ENCODE measurements at places on chromosomes 7 and 10. TPM values are rescaled to one million over a fixed set of nuclear protein-coding genes. Genes with fewer than 3 reads are reported as not detected.

Gene ANKRD30A
- not detected for total RNA-seq

Gene RALA
- 32.7 TPM for total RNA-seq

Gene ATOH7
- total RNA-seq, result not detected

Gene IL2RA
- 0.47 TPM for total RNA-seq

Gene UCMA
- total RNA-seq, result not detected

Gene CLDN4
- total RNA-seq, result not detected

Gene VIM
- 404 TPM for total RNA-seq

DNA sequence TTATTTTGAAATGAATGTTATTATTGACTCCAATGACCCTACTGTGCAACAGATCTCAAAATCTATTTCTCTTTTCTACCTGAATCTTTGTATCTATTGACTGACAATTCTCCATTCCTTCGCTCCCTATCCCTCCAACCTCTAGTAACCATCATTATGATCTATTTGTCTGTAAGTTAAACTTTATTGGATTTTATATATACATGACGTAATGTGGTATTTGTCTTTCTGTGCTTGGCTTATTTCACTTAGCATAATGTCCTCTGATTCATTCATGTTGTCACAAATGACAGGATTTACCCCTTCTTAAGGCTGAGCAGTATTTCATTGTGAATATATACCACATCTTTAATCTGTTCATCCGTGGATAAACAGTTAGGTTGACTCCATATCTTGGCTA, 200.4 kb upstream of the SORCS1 start:
- no peak for DNase-seq

GRCh38 chr7:135712182-135712782, 15.7 kb downstream of the SLC13A4 start:
- DNase-seq, result no peak

DNA sequence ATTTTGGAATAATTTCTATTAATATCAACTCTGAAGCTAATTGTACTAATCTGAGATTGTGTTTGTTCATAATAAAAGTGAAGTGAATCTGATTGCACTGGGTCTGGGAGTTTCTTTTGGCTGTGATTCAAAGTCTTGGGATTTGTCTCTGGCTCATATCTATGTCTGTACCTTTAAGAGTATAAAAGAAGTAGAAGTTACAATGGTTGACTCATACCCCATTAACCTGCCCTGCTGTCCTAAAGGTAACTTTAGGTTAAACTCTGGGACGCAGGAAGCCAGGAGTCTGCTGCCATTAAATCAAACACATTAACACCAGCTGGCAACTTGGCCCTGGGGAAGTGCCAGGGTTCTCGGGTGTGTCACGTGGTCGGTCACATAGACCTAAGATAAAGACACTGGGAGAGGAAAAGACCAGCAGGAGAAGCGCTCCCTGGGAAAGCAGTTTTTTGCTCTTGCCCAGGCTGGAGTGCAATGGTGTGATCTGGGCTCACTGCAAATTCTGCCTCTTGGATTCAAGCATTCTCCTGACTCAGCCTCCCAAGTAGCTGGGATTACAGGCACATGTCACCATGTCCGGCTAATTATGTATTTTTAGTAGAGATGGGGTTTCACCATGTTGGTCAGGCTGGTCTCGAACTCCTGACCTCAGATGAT, 17.8 kb downstream of the SCD start:
- DNase-seq, result peak; percentile 79

DNA sequence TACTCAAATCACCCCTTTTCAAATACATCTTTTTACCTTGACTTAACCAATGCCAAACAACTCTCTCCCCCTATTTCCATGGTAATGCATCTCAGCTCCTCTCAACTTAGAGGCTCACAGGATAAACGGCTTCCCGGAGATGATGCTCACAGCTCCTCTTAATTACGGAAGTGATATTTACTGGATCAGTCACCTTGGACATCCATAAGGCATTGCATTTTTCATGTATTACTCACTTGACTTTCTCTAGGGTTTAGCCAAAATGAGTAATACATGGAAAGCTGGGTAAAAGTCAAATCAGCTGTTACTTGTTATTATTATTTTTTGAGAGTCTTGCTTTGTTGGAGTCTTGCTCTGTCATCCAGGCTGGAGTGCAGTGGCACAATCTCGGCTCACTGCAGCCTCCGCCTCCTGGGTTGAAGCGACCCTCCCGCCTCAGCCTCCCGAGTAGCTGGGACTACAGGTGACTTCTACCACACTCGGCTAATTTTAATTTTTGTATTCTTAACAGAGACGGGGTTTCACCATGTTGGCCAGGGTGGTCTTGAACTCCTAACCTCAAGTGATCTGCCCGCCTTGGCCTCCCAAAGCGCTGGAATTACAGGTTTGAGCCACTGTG, 73.3 kb upstream of the RHEB start:
- DNase-seq, result no peak

GRCh38 chr10:10871352-10871751, 146.3 kb upstream of the CELF2 start:
- DNase-seq, result no peak

DNA sequence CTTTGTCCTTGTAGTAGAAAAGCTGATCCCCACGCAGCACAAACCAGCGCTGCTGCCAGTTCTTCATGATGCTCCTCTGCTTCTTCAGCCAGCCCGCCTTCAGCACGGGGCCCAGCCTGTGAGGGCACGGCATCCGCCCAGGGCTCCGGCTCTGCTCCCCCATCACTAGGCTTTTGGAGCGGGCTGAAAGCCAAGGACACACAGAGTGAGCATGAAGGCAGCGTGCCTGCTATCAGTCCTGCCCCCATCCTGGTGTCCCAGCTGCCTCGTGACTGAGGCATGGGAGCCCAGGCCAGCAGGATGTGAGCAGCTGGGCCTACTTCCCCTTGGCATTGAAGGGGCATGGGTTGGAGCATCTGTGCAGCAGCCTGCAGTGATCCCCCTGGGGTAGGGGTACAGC, 21.9 kb downstream of the ARHGAP22 start:
- DNase-seq, result peak; percentile 27

DNA sequence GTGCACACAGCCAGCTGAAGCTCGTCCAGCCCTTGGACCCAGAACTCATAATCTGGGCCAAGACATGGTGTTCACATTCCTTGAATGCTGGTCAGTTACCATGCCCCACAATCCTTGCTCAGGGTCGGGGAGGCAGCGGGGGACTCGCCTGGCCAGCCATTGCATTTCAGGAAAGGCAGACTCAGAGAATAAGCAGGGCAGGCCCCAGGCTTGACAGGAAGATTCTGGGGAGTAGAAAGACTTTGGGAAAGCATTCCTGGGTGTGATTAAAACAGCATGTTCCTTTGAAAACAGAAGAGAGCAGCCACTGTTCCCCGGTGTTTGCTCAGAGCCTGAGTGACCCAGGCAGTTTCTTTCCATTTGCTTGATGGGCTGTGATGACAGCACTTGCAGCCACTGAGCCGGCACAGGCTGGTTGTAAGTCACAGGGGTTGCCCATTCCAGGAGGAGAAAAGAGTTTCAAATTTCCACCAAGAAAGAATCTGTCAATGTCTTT, 473.7 kb downstream of the TYW1 start:
- DNase-seq, result no peak

DNA sequence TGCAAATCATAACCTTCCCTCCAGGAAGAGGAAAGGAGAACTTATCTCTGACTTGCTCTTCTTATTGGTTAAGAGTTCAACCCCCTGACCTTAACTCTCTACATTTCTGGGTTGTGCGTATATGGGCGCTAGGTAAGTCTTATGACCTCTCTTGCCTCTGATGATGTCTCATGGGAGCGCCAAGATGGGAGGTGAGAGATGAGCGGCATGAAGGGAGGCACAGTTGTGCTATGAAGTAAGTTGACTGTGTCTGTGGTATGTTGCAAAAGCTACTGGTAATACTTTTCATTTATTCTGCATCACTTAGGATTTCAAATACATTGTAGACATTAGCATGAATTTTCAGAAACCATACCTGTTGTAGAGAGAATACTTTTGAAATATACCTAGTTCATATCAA, 59.0 kb downstream of the EXOC6 start:
- no peak for DNase-seq

DNA sequence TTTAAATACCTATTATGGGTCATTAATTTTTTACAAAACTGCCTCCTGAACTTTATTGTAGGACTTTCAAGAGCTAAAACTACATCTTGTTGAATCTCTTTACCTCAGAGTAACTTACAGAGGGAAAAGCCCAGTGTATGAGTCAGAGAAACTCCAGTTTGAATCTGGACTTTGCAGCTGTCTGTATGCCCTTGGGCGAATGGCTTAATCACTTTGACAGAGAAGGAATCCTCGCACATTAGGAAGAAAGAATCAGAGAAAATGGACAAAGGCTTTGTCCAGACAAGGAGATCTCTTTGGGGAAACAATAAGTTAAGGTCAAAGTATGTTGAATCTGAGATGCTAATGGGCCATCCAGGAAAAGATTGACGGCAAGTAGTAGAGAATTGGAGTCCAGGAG, 484.2 kb upstream of the CELF2 start:
- DNase-seq, result no peak

DNA sequence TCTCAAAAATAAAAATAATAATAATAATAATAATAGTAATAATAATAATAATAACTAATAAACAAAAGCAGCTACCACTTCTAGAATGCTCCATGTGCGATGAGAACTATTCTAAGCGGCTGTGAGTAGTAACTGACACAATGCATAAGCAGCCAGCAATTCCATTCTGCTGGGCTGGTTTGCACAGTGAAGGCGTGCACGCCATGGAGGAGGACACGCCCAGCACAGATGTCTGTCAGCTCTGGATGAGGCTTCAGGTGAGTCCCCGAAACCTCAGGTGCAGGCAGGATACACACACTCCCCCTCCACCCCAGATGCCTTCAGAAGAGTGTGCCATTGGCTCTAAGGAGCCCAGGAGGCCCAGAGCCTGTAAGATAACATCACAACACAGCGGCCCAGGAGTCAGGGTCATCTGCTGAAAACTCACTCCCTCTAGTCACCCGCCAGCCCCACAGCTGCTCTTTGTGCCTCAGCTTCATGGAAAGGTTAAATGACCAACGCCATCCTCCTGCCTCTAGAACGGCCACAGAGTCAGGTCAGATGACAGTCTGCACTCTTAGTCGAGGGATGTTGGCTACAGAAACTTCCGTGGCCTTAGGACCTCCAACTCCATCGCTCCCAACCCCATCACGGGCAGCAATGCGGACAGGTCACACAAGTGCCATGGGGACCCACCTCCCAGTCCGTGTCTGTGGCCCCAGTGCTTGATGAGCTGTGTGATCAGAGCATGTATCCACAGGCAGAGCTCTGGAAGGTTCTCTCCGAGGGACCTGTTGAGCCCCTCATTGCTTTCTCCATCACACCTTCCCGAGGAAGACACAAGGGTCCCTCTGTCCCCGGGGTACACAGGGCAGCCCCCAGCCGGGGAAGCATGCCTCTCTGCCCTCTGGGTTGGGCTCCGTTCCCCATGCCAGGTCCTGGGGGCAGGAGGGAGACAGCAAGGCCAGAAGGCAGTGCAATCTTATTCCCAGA, 103.9 kb downstream of the CTBP2 start:
- DNase-seq, result no peak

DNA sequence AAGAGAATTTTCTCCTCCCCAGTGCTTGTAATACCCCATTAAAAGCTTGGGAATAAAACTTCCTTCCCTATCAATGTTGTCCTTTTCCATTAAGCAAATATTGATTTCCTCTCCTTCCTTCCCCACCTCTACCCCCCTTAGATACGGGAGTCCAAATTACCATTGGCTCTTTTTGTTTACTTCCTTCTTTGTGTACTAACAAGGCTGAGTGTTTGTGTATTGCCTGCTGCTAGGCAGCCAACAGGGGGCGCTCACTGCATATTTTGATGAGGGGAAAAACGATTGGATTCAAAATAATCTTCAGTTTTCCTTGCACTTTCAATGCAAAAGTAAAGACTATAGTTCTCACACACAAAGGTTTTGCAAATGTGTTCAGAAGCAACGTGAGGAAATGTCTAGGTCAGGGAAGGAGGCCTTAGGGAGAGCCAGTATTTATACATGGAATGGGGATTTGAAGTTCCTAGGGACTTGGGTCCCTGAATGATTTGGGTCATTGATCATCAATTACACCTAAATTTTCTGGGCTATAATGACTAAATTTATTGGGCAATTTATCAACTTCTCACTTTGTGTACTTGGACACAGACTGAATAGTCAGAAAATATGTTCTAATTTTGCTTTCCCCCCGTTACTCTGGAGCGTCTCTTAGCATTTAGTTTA, 23.6 kb upstream of the VPS41 start:
- DNase-seq, result peak; percentile 63

DNA sequence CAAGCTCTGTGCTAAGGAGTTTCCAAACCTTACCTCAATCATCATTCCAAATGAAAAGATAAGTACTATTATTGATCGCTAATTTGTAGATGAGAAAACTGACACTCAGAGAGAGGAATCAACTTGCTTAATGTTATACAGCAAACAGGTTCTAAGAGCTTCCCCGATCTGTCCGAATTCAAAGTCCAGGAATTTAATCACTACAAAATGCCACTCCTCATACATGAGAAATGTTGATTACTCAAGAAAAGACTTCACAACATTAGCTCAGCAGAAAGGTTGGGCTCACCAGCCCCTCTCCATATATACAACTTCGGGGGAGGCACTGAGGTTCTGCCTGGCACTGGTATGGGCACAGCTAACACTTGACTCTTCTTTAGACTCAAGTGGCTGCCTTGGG, 80.7 kb downstream of the SLC16A9 start:
- no peak for DNase-seq

GRCh38 chr10:62715383-62715782, 89.1 kb upstream of the ADO start:
- DNase-seq, result no peak

- DNase-seq, result peak; percentile 53
Measured at GRCh38 chr10:71921324-71922027, 42.7 kb upstream of the CHST3 start.

GRCh38 chr7:96331233-96331632, 9.3 kb upstream of the SLC25A13 start:
- DNase-seq, result no peak

GRCh38 chr7:108181073-108181985, 51.2 kb upstream of the LAMB4 start:
- no peak for DNase-seq

GRCh38 chr7:150866932-150867564, 14.7 kb downstream of the AOC1 start:
- DNase-seq, result no peak

- no peak for DNase-seq
Measured at GRCh38 chr10:31549896-31550295, 230.9 kb downstream of the ZEB1 start.

- no peak for DNase-seq
Measured at GRCh38 chr7:137074391-137075030, 206.1 kb downstream of the CHRM2 start.

- DNase-seq, result no peak
Measured at GRCh38 chr10:32153931-32154330, 97.7 kb upstream of the KIF5B start.

GRCh38 chr10:129335942-129336341, 131.1 kb upstream of the MGMT start:
- DNase-seq, result no peak

- DNase-seq, result no peak
Measured at GRCh38 chr10:128630787-128631252, 504.6 kb upstream of the MKI67 start.

Data from heart right ventricle (tissue), 16 donors.